ENCODE measurements at places on chromosomes 2 and 18.

DNA sequence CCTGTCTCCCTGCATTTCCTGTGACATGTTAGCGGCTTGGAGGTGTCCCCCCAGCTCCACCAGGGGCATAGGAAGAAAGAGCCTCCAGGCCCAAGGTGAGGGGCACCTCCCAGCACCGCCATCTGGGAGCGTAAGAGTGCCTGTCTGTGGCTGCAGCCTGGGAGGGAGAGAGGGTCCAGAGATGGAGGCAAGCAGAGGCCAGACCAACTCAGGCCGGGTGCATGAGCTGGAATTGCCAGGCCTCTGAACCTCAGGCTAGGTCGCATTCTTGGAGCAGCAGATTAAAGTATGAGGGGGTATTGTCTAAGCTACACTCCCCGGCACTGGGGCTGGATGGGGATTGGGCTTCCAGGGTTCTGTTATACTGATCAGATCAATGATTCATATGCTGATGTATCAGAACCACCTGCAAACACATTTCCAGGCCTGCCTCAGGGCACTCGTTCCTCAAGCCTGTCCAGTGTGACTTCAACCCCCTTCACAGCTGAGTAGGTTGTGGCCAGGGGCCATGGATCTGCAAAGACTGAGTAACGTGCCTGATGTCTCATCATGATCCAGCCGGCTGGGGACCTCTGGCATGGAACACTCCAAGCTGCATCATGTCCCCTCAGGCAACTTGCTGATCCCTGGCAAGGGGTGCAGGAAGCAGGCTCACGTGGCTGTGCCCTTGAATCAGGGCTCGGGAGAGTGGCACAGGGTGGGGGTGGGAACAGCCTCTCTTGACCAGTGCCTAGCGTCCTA, 73.2 kb downstream of the HS1BP3 start:
- no peak for DNase-seq

DNA sequence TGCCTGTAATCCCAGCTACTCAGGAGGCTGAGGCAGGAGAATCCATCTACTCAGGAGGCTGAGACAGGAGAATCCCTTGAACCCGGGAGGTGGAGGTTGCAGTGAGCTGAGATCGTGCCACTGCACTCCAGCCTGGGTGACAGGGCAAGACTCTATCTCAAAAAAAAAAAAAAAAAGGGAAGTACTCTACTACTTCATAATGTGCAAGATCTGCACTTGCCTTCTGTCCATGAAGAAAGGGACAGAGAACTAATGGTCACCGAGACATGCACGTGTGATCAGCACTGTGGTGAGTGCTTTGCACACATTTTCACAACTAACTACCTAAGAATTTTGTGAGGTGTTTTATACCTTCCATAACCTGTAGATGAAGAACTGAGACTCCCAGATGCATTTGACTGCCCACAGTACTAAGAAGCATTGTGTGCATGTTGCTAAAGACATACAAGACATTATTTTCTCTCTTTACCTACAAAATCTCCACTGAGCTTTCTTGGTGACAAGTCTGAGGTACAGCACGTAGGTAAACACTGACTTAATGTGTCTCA, 784.8 kb upstream of the ID2 start:
- DNase-seq: no peak

GRCh38 chr2:71535526-71535925, 82.2 kb downstream of the DYSF start:
- no peak for DNase-seq

GRCh38 chr18:44098551-44099098, 582.1 kb upstream of the SETBP1 start:
- no peak for DNase-seq

- DNase-seq: no peak
Measured at GRCh38 chr2:43899589-43899988, 60.8 kb downstream of the ABCG8 start.

DNA sequence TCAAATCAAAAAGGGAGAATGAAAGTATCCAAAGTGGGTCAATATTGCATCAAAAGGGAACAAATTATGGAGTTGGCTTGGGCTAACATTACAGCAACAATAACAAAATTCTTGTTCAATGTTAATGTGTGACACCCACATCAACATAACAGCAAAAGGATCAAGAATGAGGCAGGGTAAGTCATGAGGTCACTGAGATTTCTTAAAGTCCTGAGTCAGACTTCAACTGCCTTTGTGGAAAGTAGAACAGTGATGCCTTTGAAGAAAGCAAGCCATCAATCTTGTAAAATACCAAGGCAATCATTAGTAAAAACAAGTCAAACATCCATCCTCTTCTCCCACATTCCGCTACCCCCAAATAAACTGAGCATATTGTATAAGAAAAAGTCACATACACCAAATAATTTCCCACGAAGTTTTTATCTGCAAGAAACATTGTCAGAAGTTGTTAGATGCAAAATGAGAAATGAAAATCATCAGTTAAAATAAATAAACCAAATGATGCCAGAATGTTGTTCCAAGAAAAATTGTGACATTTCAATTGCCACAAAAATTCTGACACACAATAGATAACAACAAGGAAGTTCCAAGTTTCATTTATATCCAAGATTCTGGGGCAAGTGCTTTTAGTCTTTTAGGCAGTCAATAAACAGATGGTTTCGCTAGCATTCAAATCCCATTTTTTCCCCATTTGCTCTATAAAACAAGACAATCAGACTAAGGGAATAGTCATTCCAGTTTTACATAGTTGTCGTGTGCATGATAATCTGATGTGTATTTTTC, 216.1 kb upstream of the SETBP1 start:
- no peak for DNase-seq
